ENCODE measurements at places on chromosomes 11 and 22.
A peak's percentile ranks its signal among the peaks of the same experiment; 100 is the strongest.

DNA sequence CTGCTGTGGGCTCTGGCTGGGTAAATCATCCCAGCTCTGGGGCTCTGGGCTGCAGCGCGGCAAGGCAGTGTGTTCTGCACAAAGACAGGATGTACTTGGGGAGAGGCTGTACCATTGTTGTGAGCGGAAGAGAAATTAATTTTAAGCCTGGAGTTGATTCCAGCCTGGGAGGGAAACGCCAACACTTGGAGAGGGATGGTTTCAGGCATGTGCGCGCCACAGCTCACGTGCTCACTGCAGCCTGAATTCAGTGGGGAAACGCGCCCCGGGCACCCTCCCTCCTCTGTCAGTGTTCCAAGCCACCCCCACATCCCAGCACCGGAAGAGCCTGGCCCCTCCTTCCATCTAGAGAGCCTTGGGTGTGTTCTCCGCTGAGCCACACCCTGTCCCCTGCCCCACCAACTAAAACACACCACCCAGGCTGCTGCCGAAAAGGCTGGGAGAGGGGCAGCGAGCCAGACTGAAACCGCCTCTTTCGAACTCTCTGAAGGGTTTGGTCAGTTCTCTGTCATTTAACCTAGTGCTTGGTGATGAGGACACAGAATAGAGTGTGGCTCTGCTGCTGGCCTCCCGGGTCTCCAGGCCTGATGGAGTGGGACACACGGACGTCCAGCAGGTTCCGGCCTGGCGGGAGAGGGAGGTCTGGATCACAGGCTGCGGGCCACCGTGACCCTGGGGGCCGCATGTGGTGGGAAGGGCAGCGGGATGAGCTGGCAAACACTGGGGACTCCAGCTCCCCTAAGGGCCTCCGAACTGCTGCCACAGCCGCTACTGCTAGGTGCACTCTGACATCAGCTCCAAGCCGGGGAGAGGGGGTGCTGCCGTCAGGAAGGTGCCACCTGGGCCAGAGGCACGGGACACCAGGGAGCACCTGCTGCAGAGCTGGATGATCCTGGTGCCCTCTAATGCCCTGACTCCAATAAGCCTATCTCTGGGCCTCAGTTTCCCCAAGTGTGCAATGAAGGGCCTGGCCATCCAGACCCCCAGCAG is 230.8 kb downstream of the CTTN start:
- DNase-seq = no peak

- no peak for DNase-seq
Measured at GRCh38 chr11:116427903-116428637, 344.7 kb downstream of the BUD13 start.

DNA sequence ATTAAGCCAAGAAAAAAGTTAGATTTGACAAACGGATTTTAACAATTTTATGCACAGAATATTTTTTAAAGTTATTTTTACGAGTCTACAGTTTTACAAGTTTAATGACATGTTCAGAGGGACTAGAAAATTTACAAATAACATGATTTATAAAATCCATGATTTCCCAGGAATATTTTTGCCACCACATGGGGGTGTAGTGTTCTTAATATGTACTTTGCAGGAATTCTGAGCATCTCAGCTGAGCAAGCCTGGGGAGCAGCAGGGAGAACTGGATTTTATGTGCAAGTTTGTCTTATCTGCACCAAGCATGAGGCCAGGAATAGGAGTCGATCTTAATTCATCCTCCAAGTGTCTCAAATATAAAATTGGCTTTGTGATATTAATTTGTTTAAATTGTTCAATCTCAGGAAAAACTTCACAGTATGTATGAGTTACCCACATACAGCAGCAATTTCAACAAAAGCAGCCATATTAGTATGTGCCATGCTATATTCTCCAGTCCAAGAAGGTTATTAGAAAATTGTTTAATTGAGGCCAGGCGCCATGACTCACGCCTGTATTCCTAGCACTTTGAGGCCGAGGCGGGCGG is 826.3 kb downstream of the DLG2 start:
- peak; percentile 29 for DNase-seq

GRCh38 chr22:44206330-44206645 is 25.6 kb downstream of the PARVG start:
- DNase-seq = no peak

- DNase-seq = peak; percentile 48
Measured at GRCh38 chr11:86483940-86484794, 109.5 kb downstream of the CCDC81 start.

DNA sequence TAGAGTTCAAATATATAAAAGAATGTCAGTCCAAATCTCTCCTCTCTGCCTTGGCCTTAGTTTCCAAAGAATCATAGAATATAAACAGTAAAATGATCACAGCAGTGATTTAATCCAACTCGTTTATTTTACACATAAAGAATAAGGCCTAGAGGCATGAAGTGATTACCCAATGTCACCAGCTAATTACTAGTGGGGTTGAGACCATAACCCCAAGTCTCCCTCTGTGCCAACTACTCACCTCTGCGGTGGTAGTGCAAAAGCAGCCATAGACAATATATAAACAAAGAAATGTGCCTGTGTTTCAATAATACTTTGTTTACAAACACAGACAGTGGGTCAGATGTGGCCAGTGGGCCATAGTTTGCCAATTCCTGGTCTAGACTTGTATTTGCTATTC is 96.6 kb upstream of the FAT3 start:
- DNase-seq = no peak

GRCh38 chr11:118343981-118344515 is at the start of gene CD3G:
Gene CD3G, plus strand, starts transcription at chr11:118344344. Its CDS starts 80 bp downstream, at chr11:118344424.
- DNase-seq = no peak

- peak; percentile 16 for DNase-seq
Measured at GRCh38 chr22:26585104-26585790, 4.7 kb downstream of the TPST2 start.

GRCh38 chr11:13358596-13359270 is 81.1 kb downstream of the BMAL1 start:
- no peak for DNase-seq

GRCh38 chr22:46449974-46450745 is 87.3 kb downstream of the CELSR1 start:
- DNase-seq = no peak

DNA sequence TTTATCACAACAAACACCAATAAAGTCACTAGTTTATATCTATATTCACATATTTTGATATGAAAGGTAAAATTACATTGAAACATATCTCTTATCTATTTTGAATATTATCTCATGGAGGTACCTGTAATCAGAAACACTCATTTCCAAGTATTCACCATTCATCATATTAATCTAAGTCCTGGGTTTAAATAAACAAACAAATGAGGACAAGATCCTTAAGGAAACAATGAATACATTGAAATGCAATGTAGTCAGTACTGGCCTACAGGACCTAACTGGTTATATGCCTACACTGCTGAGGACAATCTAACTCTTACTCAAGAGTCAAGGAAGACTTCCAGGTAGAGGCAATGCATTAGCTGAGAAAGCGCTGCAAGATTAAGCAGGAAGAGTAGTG is 1411.9 kb upstream of the RAG2 start:
- no peak for DNase-seq

DNA sequence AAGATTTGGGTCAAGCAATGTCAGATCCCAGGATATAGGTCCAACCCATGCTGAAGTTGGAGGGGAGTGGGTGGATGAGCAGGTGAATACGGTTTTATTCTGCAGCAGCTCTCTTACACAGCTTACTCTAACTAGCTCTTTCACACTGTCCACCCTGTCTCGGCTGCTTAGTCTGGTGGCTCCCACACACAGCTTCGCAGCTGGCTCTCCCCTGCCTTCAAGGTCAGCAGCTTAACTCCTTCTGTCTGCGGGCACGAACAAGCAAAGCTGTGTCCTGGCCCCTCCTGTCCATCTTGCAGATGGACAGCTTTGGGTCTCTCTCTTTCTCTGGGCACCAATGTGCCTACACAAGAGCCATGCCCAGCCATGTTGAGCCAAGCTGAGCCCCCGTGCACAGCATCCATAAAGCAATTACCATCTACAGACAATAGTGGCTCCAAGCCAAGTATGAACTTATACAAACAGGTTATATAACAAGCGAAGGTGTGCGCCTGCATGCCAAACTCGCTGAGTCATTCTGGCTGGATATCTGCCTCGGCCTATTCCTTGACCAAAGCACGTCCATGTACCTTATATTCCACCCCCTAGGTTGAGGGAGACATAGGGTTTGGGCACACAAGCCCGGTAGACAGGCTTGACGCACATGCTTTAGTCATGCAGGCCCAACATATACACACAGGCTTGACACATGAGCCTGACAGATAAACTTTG is 1307.8 kb upstream of the RAG2 start:
- no peak for DNase-seq

DNA sequence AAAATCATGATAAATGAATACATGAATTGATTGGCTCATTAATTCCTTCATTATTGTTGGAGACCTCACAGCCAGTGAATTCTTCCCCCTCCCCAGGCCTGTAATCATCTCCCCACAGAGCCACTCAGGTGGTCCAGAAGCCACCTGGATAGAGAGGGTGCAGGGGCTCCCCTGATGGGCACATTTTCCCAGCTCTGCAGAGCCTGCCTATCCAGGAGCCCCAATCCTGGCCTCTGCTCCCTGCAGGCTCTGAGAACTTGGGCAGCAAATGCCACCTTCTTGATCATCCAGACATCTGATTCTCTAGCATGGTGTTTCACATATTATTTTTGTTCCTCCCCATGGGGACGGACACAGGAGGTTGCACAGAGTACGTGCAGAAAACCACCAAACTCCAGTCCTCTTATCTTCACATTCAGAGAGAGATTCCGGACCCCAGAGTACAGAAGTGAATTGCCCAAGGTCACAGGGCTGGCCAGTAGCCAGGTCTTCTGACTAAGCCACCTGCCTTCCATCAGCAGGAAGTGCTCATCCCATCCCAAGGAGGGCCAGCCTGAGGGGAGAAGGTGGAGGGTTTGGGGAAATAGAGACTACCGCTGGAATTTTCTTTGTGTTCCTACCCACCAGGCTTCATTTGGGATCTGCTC is 348.0 kb downstream of the BUD13 start:
- no peak for DNase-seq

- DNase-seq = no peak
Measured at GRCh38 chr11:1877211-1878136, 14.2 kb downstream of the PRR33 start.

DNA sequence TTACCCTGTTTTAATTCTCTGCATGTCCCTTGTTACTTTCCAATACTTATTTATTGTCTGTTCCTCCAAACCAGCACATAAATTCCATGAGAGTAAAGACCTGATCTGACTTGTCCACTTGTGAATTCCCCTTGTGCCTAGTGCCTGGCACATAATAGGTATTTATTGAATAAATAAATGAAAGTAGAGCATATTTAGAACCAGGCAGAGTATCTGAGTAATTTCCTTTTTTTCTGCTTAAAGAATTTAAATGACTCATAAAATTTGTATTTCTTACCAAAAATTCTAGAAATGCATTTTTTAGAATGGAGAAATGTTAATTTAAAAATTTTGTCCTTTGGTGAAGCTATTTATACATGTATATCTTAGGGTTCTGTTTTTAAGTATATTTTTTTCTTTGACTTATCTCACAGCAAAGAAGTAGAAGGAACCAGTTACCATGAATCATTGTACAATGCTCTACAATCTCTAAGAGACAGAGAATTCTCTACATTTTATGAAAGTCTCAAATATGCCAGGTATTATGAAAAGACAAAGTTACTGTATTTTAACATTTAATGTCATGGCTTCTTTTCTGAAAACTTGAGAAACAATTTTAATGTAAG is 96.8 kb downstream of the ATM start:
- no peak for DNase-seq

DNA sequence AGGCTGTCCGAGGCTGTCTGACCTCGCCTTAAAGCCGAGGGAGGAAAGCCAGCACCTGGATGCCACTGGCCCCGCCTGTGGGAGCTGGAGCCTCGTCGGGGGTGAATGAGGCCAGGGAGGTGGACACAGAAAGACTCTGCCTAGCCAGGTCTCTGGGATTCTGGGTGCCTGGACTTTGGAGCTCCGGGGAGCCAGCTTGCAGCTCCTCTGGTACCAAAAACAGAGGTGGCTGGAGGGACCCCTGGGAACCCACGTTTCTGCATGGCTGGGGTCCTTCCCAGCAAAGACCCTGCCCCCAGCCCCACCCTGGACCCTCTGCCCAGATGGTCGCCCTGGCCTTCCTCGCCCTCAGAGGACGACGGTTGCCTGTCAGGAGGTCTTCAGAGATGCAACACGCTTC is 239.7 kb downstream of the BRD1 start:
- DNase-seq = no peak

- no peak for DNase-seq
Measured at GRCh38 chr11:117589063-117589462, 208.0 kb downstream of the DSCAML1 start.

GRCh38 chr22:44658311-44658953 is 43.6 kb upstream of the PRR5 start:
- DNase-seq = no peak

- DNase-seq = no peak
Measured at GRCh38 chr11:109680127-109680526, 258.1 kb downstream of the C11orf87 start.

- no peak for DNase-seq
Measured at GRCh38 chr11:2883640-2883978, 2.0 kb downstream of the CDKN1C start.

DNA sequence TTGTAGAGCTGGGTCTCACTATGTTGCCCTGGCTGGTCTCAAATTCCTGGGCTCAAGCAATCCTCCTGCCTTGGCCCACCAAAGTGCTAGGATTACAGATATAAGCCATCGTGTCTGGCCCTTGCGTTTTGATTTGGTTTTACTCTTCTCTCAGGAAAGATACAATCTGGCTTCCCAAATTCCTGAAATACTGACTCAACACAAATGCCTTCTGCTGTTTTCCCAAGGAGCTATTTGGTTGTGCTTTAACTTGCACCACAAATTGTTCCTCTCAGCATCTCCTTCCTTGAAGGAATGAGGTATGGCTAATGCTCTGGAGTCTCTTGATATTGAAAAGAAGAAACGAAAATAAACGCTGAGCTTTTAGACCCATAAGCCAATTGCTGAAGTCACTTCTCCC is 110.0 kb upstream of the PAX6 start:
- no peak for DNase-seq

DNA sequence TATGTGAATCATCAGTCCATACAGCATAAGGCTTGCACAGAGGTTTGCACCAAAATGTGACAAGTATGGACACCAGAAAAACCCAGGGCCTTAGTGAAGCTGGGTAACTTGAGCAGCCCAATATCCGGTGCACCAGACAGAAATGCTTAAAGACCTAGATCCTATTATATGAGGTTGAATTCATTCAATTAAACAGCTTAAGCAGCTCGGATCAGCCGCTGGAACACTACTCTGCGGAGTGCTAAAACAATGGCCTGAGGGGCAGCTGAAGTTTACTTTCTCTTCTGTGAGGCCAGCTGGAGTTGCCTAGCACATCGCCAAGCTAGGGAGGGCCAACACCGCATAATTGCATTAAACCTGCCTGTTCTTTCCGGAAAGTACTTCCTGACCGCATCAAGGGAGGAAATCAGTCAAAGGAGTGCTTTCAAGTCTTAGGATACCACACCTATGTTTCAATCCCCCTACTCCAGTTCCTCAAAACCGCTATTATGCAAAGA is 17.0 kb upstream of the FAM181B start:
- no peak for DNase-seq

Data from SW 1271 (cell line).